NCI-H1092 (cell line): ENCODE measurements at places on chromosomes 4 and X.
A peak's percentile ranks its signal among the peaks of the same experiment; 100 is the strongest.

- no peak for DNase-seq
Observed at GRCh38 chr4:101933855-101934254, 143.3 kb downstream of the BANK1 start.

GRCh38 chrX:23937100-23937499, 29.3 kb downstream of the CXorf58 start:
- DNase-seq = no peak

DNA sequence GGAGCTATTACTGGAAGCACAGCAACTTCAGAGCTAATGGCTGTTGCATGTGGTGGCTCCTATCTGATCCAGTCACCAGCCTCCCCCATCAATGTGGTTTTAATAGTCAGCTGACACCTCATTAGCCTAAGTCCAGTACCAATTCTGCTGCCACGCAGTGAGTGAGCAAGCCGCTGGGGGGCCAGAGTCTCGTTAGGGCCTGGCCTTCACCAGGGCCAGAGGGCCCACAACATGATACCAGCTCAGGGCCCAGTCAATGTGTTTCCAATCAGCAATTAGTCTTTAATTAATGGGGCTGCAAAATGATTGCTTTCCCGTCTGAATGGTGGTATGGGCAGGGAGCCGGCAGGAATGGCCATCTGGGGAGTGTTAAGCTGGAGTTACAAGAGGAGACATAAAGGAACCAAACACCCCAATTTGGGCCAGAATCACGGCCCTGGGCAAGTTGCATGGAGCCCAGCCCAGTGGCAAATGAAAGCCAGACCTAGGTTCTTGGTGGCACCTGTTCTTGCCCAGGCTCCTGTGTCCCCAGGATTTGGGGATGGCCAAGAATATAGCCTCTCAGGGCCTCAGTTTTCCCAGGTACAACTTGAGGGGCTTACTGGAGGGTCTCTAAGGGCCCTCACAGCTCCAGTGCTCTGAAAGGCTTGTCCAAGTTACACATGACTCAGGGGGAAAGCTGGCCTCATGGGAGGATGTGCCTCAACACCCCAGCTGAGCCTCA, 119.2 kb downstream of the EFNB1 start:
- no peak for DNase-seq

GRCh38 chr4:82372517-82373485, 990 bp downstream of the HNRNPD start:
- peak; percentile 56 for DNase-seq

DNA sequence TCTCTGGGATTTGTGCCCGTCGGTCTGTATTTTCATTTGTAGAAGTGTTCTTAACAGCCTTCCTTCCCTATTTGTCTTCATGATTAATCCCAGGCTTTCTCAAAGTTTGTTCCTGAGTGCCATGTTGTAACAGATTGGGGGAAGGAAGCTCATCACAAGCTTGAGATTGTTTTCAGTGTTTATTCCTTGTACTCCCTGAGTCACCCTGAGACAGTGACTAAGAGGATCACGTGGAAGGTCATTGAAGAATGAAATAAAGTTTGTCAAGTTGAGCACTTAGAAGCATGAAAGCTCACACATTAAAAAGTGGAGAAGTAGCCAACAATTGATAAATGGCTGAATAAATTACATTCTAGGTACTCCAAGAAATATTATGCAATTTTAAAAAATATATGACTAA, 153.5 kb upstream of the FAM241A start:
- no peak for DNase-seq
